NCI-H1930 (cell line): ENCODE measurements at places on chromosomes 16 and 17.

DNA sequence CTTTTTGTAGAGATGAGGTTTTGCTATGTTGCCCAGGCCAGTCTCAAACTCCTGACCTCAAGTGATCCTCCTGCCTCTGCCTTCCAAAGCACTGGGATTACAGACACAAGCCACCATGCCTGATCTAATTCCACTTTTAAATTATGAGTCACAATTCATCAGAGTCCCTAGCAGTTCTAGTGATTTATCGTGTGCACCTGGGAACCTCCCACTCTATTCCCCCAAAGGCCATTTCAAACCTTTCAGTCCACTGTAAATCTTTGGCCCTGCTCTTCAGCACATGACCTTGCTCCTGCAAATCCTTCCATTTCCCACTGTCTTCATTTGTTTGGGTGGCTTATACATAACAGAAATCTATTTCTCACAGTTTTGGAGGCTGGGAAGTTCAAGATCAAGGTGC is 73.0 kb downstream of the HS3ST2 start:
- no peak for DNase-seq

DNA sequence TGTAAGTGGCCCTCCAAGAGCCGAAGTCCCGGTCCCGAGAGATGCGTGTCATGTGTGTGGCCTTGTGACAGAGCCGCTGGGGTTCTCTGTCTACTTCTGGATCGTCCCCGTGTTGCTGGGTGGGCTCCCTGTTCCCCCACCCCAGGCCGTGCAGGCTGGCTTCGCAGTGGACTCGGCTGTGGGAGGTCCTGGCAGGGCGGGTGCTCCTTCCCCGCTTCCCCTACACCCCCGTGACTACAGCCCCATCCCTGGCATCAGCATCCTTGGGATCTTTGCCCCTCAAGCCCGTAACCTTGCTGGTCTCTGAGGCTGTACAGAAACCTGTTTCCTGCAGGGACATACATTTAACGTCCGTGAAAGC is 136.3 kb downstream of the BANP start:
- DNase-seq = no peak

DNA sequence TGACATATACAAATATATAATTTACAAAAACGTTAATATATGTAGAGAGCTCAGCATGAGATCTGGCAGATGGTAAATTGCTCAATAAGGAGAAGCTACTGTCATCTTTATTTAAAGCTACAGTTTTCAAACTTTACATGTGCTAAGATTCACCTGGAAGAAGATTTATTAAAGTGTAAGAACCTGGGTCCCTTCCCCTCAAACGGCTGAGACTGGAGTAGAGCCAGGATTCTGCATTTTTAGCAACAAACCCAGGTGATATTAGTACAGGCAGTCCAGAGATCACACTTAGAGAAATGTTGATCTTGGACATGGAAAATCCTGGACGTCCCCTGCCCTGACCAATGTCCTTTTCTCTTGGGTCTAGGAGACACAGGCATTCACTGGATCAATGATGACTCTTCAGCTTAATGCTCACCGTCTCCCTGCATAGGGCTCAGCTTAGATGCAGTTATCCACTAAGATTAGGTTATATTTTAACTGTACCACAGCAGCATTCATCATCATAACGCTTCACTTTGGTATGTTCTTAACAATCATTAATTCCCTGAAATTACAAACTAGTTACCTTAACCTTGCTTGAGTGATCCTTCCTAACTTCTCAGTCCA is 20.4 kb downstream of the CDR2 start:
- no peak for DNase-seq

DNA sequence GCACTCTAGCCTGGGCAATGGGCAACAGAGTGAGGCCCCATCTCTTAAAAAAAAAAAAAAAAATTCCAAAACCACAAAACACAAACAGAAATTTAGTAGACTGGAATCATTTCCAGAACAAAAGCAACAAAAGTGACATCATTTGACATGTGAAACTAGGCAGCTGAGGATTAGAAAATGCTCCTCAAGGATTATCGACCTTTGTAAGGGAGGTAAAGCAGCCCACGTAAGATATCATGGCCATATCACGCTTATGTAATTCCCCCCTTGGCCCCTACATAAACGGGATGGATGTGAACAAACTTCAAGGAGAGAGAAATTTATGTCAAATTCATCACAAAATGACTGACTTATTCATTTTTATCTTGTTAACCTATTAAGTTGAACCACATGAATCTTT is 83.3 kb downstream of the WDR59 start:
- DNase-seq = no peak

- DNase-seq = no peak
Measured at GRCh38 chr17:21476867-21477266, 100.7 kb downstream of the KCNJ12 start.

DNA sequence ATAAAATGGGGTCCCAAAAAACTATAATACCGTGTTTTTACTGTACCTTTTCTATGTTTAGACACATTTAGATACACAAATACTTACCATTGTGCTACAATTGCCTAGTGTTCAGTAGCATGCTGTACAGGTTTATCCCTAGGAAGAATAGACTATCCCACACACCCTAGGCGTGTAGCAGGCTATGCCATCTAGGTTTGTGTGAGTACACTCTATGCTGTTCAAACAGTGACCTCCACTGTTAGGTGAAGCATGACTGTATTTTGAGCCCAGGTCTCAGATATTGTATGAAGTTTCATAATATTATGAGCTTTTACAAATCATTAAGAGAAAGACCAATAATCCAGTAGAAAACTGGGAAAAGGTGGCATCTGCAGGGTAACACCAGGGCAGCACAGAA is 23.6 kb downstream of the MILR1 start:
- no peak for DNase-seq

DNA sequence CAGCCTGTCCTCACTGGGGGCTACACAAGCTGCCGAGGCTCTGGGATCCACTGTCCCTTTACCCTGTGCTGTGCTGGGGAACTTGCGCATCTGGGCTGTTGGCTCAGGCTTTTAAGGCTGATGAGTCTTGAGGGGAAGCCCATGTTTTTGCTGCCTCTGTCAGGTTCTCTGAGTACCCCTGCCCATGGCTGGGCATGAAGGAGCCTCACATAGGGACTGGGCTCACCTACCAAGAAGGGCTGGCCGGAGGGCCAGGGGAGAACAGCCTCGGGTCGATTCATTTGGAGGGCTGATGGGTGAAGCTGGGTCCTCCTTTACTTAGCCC is 14.6 kb downstream of the FMNL1 start:
- DNase-seq = no peak

DNA sequence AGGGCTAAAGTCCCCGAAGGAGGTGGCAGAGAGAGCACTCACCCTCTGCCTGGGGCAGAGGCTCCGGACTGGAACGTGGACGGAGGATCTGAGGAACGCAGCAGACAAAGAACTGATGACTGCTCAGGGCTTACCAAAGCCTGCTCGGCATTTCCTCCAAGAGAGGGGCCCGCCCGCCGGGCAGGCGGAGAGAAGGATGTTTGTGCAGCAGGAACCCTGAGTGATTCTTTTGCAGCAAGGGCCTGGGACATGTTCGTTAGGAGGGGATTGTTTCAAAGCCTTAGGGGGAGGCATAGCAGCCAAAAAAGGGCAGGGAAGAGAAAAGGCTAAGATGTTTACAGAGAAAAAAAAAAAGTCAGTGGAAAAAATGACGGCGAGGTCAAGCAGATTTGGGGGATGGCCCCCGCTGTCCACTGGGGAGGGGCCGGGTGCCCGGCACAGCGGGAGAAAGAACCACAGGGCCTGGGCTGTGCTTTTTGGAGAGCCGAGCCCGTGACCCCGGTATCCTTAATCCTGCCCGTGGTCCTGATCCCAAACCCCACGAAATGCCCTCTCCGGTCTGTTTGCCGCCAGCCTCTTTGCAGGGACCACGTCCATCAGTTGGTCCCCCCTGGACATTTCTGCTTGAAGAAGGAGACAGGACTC is 129.3 kb downstream of the NTN1 start:
- DNase-seq = no peak

DNA sequence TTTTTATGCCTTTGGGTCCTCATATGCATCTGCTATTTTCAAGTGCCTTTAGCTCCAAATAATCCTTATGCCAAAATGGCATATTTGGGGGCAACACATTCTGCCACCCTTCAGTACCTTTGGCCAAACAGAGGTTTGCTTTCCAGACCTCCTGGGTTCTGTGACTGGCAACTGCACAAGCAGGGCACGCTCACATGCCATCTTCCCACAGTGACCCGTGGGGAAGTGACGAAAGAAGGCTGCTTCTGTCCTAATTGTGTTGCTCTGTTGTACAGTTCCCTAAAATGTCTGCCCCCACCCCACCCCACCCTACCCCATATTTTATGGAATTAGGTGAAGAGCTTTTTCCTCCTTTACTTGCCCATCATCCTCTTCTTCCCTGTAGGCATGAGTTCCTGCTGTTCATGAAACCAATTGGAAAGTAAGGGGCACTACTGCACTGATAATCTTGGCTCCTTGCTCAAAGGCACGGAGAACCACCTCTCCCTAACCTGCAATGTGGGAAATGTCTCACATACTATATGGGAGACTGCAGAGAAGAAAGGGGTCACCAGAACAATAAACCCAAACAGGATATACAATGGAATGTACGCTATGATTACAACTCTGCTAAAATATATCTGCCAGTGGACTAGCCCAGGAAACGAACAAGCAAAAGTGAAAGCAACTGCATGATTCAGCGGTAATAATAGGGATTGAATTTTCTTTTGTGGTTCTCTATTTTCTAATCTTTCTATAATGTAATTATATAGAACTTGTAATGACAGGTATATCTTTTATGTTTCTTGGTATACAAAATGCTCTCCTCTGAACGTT is 3.3 kb upstream of the SLFN12L start:
- DNase-seq = no peak

- DNase-seq = no peak
Measured at GRCh38 chr16:15708096-15708495, 58.1 kb downstream of the NDE1 start.

- no peak for DNase-seq
Measured at GRCh38 chr17:82823004-82823403, 16.8 kb downstream of the ZNF750 start.

DNA sequence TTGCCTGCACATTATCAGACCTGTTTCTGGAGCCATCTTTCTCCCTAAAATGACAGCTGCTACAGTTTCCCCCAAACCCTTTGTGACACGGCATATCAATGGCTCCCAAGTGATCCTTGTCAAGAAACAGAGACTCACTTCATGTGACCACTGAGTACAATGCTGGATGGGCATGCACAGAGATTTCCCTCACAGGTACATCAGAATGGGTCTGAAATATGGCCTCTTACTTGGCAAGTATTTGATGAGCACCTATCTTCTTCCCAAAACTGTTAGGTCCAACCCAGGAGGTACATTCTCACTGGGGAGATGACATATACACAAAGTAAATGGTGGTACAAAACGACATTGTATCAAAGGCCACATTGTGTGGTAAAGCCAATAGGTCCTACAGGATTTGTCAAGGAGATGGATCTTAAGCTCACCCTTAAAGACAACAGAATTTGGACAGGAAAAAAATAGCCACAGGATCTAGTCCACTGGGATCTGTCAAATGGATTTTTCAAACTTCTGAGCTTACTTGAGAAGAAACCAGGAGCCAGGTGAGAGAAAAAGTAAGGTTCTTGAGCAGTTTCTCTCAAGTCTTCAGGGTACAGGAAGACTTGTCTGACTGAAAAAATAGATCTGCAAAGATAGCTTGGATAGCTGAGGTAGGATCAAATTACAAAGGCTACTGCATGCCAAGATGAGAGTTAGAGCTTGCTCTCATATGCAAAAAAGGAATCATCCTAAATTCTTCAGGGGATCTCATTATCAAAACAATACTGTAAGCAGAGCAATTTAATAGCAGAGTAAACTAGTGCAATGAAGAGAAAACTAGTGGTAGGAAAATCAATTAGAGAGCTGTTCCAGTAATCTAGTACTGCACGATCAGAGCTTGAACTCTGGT is 28.8 kb downstream of the RNF43 start:
- DNase-seq = no peak

GRCh38 chr16:75236232-75236631 is 15.2 kb downstream of the BCAR1 start:
- no peak for DNase-seq

- no peak for DNase-seq
Measured at GRCh38 chr17:28889996-28890395, 7.5 kb downstream of the FLOT2 start.

DNA sequence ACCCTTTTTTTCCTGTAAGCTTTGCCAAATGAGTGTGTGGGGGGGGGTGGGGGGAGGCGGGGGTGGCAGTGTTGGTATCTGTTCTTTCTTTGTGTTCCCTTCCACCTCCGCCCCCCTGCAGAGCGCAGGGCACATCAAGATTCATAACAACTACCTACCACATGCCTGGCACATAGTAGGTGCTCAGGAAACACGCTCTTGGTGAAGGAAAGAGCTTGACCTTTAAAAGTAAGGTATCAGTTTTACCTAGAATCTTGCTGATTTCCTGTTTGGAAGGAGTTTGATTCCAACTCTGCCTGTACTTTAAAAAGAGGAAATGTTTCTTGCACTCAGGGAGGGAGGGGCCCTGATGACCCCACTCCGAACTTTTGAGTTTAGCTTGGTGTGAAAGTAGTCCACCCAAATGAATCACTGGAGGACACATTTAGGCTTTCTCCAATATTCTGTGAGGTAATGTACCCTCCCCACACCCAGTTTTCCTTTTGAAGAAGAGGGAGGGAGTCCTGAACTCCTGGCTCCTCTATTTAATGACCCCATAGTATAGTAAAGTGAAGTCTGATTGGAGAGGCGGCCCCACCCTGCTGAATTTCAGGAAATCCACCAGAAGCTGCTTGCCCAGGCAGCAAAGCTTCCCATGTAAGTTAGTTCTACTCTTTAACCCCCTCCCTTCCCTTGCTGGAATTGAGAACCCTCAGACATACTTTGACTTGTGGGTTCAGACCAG is 560 bp upstream of the FAM20A start:
- DNase-seq = no peak

DNA sequence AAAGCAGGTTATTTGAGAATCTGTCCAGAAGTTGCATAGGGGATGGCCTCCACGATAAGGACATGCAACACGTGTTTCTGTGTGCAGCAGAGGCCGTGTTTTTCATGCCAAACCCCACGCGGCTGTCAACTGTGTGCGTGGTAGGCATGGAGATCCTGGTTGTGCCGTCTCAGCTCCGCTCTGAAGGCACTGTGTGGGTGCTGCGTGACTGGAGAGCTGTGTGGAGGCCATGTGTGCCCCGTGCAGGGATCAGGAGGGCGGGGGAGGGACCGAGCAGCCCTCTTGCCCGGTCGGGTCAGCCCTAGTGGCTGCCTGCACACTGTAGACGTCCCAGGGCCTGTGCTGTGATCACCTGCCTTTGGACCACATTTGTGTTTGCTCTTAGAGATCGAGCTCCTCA is 74.5 kb downstream of the SEC14L1 start:
- no peak for DNase-seq
